ENCODE measurements at places on chromosomes 1 and 21.
A peak's percentile ranks its signal among the peaks of the same experiment; 100 is the strongest.

DNA sequence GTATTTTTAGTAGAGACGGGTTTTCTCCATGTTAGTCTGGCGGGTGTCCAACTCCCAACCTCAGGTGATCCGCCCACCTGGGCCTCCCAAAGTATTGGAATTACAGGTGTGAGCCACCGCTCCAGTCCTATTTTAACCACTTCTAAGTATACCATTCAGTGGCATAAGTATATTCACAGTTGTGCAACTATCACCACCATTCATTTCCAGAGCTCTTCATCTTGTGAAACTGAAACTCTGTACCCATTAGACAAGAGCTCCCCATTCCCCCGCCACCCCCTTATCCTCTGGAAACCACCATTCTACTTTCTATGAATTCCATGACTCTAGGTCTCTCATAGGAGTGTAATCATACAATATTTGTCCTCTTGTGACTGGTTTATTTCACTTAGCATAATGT, 40.2 kb upstream of the CAMTA1 start:
- no peak for DNase-seq

DNA sequence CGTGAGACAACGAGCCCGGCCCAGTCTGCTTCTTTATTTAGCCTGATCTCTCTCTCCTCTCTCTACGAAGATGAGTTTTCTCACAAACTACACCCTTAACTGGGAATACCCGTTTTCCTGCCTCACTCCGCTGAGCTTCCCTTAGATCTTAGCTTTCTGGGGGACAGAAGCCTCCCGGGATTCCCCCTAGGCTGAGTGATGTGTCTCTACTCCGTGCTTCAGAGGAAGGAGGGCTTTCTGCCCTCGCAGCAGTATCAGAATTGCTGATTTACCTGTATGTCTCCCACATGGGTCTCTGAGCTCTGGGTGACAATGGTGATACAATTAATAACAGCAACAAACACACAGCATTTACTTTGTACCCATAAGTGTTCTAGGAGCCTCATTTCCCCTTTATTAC, 1.0 kb downstream of the ZBTB17 start:
- no peak for DNase-seq

DNA sequence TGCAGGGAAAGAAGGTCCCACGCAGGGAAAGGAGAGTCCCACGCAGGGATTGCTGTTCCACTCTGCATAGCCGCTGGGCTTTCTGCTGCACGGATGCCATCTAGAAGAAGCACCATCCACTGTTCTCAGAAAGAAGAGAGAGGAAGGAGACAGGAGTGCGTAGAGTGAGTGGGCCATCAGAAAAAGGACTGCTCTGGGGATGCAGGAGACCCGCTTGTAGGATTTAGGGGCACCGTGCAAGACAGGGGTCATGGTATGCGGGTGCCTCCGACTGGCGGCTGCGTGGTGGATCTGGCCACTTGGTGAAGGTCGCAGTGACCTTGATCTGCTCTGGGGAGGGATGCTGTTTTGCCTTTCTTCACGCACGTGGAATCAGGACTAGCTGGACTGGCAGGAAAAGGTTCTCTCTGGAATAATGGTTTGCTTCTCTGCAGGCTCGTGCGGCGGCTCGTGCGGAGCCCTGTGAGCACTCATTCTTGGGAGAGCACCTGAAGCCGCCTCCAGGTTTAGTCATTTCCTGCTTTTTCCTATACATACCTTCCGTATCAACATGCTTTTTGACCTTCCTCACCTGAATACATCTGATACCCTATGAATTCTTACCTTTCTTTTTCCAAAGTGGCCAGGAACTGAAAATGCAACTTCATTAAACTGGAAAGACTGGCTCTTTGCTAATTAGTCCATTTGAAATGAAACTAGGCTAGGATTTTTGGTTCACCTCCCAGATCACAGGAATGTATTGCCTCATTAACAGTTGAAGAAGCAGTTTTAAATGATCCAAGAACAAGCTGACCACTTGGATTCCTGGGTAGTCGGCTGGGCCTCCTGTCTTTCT, 181.6 kb downstream of the KIF26B start:
- no peak for DNase-seq

- DNase-seq: no peak
Observed at GRCh38 chr1:93908394-93909145, 660 bp downstream of the GCLM start.

DNA sequence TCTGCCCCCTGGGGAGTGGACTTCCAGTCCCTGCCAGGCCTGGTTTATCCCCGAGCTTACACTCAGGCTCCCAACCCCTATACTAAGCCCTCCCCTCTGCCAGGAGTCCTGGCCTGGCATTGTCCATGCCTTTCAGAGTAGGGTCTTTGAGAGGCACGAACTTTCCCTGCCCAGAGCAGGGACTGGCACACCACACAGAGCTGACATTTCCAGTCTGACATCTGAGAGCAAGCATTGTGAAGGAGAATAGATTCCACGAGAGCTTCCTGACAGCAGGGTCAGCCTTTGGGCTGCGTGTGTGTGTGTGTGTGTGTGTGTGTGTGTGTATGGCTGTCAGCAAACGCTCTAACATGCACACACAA, 59.5 kb upstream of the LAPTM5 start:
- no peak for DNase-seq

- no peak for DNase-seq
Observed at GRCh38 chr1:155001425-155001674, 1.3 kb upstream of the ZBTB7B start.

DNA sequence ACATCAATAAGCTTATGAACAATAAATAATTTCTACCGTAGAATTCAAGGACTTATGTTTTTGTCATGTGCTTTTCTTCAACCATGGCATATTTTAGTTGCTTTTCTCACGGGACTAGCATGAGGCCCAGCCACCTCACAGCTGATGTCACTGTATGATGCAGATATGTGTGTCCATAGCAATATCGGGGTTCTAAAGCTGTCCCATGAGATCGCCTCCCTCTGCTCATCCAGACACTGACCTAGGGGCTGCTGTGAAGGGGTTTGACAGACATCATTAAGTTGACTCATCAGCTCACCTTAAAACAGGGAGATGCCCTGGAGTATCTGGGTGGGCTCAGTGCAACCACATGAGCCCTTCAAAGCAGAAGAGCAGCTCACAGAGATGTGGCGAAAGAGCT, 210.3 kb upstream of the AJAP1 start:
- DNase-seq: no peak

GRCh38 chr1:230057681-230058565, 9.1 kb upstream of the GALNT2 start:
- DNase-seq: no peak

DNA sequence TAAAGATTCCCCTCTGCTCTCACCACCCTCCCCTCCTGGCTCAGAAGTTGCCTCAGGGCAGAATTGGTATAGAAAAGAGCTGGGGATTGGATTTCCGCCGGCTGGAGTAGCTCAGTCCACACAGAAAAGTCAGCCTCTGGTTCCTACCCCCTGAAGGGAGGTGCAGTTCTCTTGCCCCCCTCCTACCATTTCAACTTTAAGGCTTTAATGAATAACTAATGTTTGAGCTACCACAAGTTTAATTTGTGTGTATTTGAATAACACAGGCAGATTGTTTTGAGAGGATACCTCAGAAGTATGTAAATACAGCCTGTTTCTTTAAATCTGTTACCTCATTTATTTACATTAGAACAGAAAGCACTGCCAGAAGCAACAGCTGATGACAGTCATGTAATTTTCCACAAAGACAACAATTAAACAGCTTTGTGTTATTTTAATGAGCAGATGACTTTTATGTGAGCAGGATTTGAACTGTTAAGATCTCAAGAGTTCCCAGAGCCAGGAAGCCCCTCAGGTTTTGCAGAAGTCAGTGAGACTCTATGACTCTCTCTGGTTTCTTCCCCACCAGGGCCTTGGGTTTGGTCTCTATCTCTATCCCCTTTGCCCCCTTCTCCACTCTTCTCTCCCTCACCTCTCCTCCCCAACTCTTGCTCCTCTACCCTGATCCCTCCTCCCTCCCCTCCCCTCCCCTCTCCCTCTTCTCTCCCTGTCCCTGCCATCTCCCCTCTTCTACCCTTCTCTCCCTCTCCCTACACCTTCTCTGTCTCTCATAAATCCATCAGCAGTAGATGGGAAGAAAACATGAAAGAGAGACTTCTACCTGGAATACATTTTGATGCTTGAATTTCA, 26.3 kb downstream of the DUSP10 start:
- no peak for DNase-seq

- no peak for DNase-seq
Observed at GRCh38 chr1:2411801-2412394, 466 bp downstream of the PEX10 start.

DNA sequence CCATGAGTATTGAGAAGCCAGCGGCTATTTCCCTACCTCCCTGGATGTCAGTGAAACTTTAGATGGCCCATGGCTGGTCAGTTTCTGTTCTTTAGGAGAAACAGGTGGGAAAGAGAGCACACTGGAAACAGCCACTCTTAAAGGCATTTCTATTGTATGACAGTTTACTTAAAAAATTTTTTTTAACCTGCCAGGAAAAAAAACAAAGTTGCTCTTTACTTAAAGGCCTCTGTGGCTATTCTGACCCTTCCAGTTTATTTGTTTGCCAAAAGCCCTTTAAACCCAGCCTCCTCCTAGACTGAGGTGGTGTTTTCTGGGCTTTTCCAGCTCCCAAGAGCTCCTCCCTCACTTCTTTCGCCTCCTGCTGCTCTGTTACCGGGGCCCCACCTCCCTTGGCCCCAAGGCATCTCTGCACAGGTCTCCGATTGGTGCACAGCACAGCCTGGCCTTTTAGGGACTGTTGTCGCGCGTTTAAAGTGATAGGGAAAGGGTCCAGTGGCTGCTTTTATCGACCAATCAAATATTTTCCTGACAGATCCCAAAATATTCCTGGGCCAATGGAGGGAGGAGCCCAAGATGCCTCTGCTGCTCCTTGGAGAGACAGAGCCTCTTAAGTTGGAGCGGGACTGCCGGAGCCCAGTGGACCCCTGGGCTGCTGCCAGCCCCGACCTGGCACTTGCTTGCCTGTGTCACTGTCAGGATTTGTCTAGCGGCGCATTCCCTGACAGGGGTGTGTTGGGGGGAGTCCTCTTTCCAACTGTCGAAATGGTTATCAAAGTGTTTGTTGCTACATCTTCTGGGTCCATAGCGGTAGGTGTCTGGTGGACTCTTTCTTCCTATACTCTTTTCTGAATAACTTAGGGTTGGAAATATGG, at the start of gene SH3BGR:
Gene SH3BGR (plus strand): TSS at position 639 of the 875 bp plus-strand sequence. CDS start 127 bp downstream, at position 766.
- no peak for DNase-seq

DNA sequence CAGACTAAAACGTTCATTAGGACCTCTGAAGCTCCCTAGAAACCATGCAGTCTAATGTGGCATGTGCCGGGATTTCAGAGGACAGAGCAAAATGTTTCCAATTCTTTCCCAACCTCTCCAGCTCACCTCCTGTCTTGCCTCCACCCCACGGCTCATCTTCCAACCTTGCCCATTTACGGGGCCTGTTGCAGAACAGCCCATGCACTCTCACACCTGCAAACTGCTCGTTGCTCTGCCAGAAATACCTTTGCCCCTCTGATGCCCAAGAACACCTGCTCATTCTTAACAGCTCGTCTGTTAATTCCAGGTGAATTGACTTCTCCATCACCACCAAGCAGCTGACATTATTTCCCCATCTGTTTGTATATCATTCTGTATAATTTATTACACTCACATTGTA, 53.9 kb upstream of the LBR start:
- no peak for DNase-seq

DNA sequence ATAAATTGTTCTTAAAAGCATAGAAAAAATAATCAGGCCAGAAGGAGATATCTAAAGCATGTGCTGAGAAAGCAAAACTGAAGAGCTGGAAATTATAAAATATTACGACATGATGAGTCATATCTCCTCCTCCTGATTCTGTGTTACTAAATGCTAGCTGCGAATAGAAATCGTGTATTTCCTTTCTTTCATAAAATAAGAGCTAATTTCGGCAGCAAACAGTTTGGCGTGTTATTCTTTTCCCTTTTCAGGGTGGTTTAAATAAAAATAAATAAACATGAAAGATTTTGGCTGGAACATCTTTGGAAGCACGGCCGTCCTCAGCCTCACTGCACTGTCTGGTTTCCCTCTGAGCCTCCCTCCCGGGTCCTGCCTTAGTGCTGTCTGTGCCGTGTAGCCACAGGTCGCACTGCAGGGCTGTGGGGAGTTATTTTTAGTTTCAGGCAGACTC, 56.0 kb downstream of the ADARB1 start:
- peak; percentile 47 for DNase-seq

- DNase-seq: no peak
Observed at GRCh38 chr1:100575406-100575805, 37.5 kb downstream of the GPR88 start.

DNA sequence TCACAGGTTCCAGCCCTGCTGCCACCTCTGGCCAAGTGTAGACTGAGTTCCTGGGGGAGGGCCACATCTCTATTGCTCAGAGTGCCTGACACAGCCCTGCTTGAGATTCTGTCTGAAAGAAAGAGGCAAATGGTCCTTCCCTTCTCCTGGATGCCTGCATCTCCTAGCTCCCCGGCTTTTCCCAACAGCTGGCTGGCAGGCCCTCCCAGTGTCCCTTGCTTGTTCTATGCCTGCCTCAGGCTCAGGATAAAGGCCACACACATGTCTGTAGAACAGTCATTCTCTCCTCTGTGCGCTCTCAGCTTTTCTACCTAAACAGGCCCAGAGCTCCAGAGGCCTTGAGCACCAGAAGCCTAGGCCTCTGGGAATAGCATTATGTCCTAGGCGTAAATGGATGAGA, 343.4 kb upstream of the USP24 start:
- no peak for DNase-seq

- DNase-seq: no peak
Observed at GRCh38 chr1:21801100-21801499, 11.0 kb upstream of the LDLRAD2 start.
